ENCODE measurements at places on chromosomes 5 and 9. TPM values are rescaled to one million over a fixed set of nuclear protein-coding genes. Genes with fewer than 3 reads are reported as not detected.
A peak's percentile ranks its signal among the peaks of the same experiment; 100 is the strongest.

TRIM7 gene
- total RNA-seq: 10.8 TPM

DNA sequence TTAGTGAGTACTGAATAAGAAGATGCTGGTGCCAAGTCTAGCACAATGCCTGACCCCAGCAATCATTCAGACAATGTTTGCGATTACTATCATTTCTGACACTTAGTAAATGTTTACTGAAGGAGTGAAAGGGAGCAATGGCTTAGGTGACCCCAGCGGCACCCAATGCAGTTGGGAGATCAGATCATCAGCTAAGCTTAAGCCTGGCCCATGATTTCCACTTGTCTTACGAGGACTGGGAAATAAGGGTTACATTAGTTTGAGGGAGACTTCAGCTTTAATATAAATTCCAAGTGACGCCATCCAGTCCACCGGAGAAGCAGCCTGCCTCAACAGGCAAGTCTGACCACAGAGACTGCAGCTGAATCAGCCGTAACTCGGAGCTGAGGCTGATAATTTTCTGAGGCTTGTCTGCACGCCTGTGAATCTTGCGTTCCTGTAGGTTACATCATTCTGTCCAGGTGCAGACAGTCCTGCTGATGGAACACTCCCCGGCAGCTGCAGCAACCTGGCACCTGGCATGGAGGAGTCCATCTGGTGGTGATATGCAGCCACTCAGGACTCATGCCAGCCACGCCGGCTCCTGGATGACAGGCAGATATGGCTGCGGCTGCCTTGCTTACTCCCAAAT is 34.9 kb upstream of the FGF1 start:
- DNase-seq: peak; percentile 72

ACOT12 gene
- not detected for total RNA-seq

DNA sequence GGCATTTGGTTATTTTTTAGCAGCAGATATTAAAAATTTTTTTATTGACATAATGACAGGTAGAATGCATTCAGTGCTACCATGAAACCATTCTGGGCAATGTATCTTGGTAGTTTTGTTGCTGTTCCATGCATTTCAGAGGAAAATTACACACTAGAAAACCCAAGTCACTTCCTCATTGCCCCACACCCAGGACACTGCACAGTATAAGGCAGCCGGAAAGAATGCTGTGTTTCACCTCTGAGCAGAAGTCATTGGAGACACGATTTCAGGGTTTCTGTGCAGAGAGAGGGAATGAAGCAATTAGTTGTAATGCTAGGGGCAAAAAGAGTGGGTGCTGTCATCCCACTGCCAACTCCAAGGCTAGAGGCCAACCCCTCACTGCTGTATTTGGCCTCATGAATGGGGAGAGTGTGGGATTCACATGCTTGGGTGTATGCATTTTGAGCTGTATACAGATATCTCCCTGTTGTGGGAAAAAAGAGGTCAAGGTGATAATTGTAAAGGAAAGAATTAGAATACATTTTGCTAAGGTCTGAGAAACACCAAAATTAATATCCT is 290.5 kb downstream of the BNC2 start:
- no peak for DNase-seq

- no peak for DNase-seq
These were observed 747.7 kb downstream of the KCTD16 start for GRCh38 chr5:144918371-144918770.

CDH9 gene
- not detected for total RNA-seq

DNA sequence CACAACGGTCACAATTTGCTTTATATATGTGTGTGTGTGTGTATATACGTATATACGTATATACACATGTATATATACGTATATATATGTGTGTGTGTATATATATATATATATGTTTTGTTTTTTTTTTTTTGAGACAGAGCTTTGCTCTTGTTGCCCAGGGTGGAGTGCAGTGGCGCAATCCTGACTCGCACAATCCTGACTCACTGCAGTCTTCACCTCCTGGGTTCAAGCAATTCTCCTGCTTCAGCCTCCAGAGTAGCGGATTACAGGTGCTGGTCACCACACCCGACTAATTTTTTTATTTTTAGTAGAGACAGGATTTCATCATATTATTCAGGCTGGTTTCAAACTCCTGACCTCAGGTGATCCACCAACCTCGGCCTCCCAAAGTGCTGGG is 3.1 kb downstream of the RNF38 start:
- DNase-seq: no peak

DNA sequence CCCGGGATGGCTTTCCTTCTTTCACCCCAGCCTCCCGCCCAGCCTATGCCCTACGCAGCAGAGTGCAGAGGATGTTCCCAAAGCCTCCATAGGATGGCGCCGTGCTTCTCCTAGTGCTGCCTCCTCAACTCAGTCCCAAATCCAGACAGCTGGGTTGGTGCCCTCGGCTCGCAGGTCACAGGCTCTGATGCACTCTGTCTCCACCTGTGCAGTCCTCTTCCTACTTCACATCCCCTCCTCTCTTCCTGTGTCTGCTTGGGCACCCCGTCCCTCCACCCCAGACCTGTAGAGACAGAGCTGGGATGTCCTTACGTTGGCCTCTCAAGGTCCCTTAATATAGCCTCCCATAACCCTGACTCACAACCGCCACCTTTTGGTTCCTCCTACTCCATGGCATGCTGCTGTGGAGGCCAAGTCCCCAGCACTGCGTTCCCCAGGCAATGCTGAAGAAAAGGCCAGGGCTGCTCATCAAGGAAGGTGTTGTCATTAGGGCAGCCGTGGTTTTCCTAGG is 314.4 kb downstream of the GADD45G start:
- DNase-seq: peak; percentile 50

GRCh38 chr9:29865764-29866313 is 2292.6 kb upstream of the C9orf72 start:
- DNase-seq: no peak

GRCh38 chr5:75993643-75994520 is 89.3 kb upstream of the SV2C start:
- no peak for DNase-seq

SCGB3A2 gene
- not detected for total RNA-seq

DNA sequence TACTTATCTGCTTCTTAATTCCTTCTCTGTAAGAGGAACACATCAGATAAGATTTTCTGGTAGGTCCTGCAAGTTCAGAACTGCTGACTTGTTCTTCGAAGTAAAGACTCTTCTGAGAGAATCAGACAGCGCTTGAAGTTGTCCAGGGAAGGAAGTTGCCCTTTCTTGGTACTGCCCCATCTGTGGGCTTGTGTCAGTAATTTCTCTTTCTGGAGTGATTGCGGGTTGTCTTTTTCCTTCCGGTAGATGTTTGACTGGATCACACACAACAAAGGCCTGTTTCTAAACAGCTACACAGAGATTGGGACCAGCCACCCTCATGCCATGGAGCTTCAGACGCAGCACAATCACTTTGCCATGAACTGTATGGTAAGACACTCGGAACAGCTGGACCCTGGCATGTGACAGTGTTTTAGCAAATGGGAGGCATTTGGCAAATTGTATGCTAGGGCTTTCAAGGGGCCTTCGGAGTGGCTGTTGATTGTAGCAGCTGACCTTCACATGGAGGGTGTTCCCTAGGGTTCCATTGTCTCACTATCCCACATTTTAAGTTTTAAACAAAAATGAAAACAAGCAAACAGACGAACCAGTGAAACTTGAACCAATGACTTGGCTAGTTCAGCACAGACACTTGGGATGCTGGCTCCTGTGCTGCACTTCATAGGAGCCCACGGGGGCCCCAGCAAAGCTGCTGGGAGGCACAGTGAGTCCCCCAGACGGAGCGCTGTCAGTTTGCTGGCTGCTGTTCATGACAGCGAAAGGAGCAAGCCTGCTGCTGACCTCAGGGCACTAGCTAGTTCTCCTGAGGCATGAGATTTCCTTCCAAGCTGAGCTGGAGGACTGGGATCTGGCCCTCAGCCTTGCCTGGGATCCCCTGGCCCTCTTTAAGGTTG is 149.9 kb downstream of the TRIO start:
- no peak for DNase-seq

- no peak for DNase-seq
These were observed 118.1 kb downstream of the DPYSL3 start for GRCh38 chr5:147391781-147392180.

- DNase-seq: no peak
These were observed 440.9 kb upstream of the EDIL3 start for GRCh38 chr5:84825606-84826005.

- no peak for DNase-seq
These were observed 513.4 kb downstream of the CSNK1G3 start for GRCh38 chr5:124025306-124025845.

GRCh38 chr5:4348423-4348822 is 752.8 kb downstream of the IRX1 start:
- DNase-seq: no peak

PCDHA7 gene
- not detected for total RNA-seq

DNA sequence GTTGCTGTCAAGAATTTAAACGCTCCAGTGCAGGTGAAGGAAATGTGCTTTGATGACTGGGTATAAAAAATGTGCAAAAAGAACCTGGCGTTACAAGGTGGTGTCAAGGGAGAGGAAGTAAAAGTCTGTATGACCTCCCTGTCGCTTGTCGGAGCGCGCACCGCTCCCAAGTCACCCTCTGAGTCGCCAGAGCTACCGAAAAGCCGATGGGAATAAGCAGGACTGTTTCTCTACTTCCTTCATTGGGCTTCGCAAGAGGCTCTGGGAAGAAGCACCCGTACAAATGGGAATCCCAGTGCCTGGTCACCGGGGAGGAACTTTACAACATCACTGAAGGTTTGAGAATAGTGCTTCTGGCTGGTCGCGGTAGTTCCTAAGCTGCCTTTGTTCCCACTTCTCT is 1.3 kb upstream of the DMRT2 start:
- no peak for DNase-seq

TMC1 gene
- not detected for total RNA-seq

NMUR2 gene
- not detected for total RNA-seq

DNA sequence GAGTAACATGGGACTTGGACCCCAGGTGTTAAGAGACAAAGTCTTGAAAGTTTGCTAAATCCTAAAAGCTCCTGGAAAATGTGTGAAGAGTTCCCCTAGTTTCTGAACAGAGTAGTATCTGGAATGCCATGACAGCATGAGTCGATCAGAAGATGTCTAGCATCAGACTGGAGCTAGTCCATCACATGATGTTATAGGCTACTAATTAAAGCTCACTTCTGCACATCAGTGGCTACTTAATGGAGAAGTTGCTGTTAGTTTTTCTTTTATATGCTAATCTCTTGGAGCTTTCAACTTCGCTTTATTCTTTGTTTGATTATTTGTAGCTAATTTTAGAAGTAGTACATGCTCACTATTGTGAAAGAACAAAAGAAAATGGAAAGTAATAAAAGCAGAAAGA is 471.3 kb upstream of the KLF4 start:
- DNase-seq: no peak

- no peak for DNase-seq
These were observed 81.5 kb downstream of the HMCN2 start for GRCh38 chr9:130347036-130347435.

BSPRY gene
- total RNA-seq: 0.24 TPM

DNA sequence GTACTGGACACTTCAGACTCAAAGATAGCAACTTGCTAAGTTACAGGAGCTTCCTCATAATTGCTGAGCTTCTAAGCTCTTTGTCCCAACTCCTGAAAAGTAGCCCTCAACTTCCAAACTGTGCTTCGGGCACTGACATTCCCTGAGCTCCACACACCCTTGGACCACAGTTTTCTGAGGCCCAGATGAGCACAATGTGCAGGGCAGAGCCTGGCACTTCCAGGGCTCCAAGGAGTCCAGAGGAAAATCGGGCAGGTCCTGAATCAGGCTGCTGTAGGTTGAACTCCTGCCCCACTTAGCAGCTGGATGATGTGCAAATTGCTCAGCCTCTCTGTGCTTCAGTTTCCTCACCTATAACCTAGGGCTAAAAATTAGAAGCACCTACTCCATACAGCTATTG is 54.6 kb upstream of the KCNIP1 start:
- DNase-seq: no peak

FOXD4L5 gene
- not detected for total RNA-seq

- no peak for DNase-seq
These were observed 410.7 kb downstream of the DNAH5 start for GRCh38 chr5:13533833-13534232.

DNA sequence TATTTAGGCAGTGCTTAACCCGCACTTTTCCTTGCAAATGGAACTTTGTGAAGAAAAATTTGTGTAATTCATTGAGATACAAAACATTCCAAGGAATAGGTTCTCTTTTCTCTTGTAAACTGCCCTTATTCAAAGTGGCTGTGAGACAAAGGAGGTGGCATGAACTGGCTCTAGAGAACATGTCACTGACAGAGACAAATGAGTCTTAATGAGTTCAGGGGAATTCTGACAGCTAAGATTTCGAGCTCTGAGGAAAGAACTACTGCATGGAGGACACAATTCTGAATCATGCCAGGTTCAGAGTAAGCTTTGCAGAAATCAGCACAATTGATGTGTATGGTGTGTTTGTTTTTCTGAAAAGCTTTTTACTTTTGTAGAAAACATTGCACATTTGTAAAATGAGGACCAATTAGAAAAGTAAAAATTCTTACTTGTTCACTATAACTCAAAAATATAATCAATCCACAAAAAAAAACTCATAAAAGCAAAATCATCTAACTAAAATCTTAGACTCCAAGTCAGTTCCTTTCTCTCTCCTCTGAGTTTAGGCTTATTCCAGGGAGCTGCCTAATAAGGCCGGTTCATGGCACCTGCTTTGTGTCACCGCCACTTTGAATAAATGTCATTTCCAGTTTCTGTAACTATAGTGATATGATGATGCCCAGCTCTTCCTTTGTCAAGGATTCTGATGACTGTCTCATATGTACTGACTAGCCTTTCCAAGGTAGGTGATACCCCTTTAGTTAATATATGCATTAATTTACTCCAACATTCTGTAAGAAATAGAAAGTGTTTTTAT is 163.2 kb downstream of the HCN1 start:
- no peak for DNase-seq

DNA sequence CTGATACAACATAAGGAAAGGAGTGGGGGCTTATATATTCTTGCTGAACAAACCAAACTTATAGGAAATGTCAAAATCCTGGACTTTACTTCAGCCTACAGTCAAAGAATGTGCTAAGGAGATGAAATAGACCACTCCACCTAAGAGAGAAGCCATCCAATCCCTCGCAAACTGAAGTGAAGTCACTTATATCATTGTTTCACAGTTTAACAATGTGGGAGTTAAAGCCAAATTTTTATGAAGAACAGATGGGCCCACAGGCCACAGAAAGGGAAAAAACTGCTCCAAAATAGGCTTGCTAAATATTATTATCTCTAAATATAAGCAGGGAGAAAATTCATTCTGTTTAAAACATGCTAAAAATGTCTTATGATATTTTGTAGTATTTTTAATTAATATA is 233.3 kb downstream of the GAS1 start:
- no peak for DNase-seq

All from Right ventricle myocardium superior (tissue), 1 donor.